ENCODE measurements at places on chromosomes 7 and 10.
A peak's percentile ranks its signal among the peaks of the same experiment; 100 is the strongest.

GRCh38 chr7:101754424-101755159 lies 62.8 kb upstream of the CUX1 start:
- DNase-seq: no peak

GRCh38 chr10:35913628-35914027 lies 271.5 kb upstream of the FZD8 start:
- DNase-seq: no peak

DNA sequence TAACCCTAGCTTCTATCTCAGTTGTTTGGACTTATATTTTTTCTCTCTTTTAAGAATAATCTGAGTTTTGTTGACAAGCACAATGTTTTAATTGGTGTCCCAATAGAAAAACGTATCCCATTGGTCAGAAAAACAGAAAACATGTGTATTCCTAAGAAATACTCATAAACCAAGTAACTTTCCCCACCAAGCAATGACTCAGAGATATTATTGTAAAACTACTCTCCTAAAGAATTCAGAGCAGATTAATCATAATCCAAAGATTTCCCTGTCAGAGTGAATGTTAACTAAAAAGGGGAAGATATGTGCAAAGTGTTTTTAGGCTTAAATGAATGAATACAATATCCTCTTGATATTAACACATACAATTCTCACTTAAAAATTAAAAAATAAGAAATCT lies 29.4 kb upstream of the MBL2 start:
- no peak for DNase-seq

DNA sequence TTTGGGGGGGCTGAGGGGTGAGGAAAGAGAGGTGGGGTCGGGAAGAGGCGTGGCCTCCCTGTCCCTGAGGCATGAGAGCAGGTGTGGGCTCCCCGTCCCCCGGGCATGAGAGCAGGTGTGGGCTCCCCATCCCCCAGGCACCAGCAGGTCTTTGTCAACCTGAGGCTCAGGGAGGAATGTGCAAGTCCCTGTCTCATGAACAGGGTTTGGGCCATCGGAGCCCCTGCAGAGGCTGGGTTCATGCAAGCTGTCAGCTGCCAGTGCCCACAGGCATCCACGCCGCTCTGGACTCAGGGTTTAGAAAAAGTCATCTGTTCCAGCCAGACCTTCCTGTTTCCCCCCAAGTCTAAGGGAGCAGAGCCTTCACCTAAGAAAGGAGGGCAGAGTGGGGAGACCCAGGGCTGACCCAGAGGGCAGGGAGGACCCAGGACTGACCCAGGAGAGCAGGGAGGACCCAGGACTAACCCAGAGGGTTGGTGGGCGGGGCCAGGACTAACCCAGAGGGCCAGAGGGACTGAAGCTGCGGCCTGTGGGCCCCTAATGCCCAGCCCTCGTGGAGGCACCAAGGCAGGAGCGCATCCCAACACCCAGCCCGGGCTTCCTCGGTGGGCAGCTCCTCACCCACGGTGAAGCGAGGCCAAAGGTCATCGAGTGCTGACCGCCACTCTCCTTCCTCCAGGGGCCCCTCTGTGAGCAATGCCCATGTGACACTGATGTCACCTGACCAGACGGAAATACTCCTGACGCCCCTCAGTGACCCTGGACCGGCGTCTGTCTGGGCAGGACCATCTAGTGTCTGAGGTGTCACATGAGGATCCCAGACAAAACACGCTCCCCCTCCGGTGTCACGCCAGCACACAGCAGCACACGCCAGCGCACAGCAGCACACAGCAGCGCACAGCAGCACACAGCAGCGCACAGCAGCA lies 28.9 kb upstream of the GPR146 start:
- DNase-seq: no peak

- no peak for DNase-seq
These were observed 139.5 kb downstream of the NRCAM start for GRCh38 chr7:108316708-108317107.

- no peak for DNase-seq
These were observed 293.0 kb upstream of the NPSR1 start for GRCh38 chr7:34365011-34365410.

DNA sequence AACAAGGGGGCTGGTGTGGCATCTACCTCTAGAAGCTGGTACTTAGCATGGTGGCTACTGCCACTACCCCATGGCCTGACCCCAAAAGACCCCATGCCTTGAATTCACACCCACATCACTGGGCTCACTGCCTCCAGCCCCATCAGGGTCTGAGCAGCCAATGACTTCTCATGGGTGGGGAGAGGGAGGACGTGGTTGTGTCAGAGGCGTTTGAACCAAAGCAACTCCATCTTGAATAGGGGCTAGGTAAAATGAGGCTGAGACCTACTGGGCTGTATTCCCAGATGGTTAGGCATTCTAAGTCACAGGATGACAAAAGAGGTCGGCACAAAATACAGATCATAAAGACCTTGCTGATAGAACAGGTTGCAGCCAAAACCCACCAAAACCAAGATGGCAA lies 15.2 kb downstream of the KCP start:
- no peak for DNase-seq

DNA sequence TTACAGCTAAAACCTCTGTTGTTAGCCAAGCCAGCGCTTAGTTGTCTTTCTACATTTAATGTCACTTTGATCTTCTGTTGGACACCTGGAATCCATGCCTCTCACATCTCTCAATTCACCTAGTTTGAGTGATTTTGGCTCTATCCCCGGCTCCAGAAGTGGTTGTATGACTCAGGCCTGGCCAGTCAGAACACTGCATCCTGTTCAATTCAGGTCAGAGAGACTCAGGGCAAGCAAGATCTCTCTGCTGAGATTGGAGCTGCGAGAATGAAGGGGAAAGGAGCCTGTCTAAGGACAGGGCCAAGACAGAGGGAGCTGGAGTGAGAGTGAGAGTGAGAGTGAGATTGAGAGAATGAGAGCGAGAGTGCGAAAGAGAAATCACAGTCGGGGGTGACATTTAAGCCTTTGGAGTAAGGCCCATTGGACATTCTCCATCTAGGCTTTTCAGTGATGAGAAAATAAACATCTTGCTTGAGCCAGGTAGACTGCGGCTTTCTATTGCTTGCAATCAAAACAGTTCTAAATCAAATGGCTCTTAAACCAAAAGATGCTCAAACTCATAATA lies 83.3 kb upstream of the DYNC1I1 start:
- no peak for DNase-seq

GRCh38 chr7:129501760-129502707 lies at the start of gene SMKR1:
TSS of gene SMKR1 (plus strand) at chr7:129502531. CDS start at chr7:129502825, 294 bp downstream.
- peak; percentile 88 for DNase-seq

- no peak for DNase-seq
These were observed 213.9 kb downstream of the CREB5 start for GRCh38 chr7:28626221-28626620.

DNA sequence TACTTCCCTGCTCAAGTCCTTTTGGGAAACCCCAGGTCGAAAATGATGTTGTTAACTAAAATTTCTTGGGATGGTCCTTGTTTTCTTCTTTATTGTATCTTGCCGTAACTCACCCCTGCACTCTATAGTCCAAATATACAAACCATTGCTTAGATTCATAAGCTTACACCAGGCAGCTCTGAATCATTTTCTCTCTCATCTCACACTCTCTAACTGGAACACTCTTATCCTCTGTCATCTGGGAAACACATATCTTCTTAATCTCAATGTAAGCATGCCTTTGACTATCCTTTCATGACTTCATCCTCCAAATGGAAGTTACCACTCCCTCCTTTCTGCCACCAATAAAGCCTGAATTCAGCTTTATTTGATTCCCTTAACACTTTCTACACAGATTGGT lies 175.8 kb upstream of the ANK3 start:
- no peak for DNase-seq

- no peak for DNase-seq
These were observed 119.9 kb downstream of the TFEC start for GRCh38 chr7:115910541-115911164.

- no peak for DNase-seq
These were observed 163.2 kb downstream of the TCF7L2 start for GRCh38 chr10:113113241-113113640.

GRCh38 chr10:75410132-75411005 lies 8.8 kb upstream of the ZNF503 start:
- no peak for DNase-seq

- peak; percentile 75 for DNase-seq
These were observed 1.1 kb downstream of the PPIA start for GRCh38 chr7:44797329-44798258.

- DNase-seq: no peak
These were observed 472.5 kb upstream of the SEMA3D start for GRCh38 chr7:85659364-85659763.

GRCh38 chr7:135177028-135177696 lies 6.7 kb upstream of the CYREN start:
- DNase-seq: no peak

GRCh38 chr10:5442990-5443370 lies 30.6 kb downstream of the NET1 start:
- no peak for DNase-seq

DNA sequence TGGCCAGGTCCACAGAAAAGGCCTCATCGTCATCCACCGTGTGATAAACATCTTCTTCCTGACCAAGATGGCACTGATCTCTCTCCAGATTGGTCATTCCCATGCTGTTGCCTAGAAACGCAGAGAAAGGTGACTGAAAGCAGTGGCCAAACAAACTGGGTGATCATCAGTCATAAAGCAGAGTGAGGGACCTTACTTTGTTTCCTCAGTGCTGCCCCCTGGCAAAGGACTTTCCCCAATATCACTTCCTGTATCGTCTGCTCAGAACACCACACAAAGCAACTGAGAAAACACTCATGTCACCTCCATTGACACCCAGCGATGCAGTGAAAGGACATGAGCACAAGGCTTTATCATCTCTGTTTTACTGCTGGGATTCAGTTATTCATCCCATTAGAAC lies 40.0 kb upstream of the TM9SF3 start:
- DNase-seq: peak; percentile 6

DNA sequence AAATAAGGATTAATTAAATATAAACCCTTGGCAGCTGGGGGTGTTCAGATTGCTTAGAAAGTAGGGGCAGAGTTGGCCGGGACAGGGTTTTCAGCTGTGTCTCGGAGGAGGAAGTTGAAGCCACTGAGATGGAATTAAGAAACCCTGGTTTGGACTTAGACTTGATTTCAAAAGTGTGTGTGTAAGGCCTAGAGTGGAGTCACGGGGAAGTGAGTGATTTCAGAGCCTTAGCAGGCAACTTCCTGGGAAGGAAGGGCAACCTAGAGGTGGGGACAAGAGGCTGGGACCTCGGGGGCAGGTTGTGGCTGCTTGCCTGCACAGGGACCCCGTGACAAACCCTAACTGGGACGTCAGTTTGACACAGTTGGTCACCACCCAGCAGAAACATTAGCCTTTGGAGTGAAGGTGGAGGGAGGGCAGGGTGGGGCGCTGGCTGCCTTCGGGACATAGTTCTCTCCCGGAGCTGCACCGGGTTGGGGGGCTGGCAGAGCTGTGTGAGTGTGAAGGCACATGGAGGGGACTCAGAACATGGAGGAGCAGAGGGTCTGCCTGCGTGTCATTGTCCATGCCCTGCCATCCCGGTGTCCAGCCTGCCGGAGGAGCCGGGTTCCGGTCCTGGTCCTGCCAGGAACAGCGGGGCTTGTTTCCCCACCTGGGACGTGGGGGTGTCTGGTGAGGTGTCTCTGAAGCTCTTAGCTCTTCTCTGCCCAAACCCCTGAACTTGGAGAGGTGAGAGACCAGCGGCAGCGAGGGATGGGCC lies 1.8 kb downstream of the BRI3 start:
- no peak for DNase-seq

- DNase-seq: no peak
These were observed 4.9 kb downstream of the SLC25A13 start for GRCh38 chr7:96316949-96317348.

GRCh38 chr10:100728928-100729861 lies 16.2 kb upstream of the PAX2 start:
- no peak for DNase-seq

GRCh38 chr7:112874909-112875308 lies 84.7 kb upstream of the TMEM168 start:
- DNase-seq: no peak

- DNase-seq: no peak
These were observed 56.3 kb downstream of the ASB13 start for GRCh38 chr10:5609952-5610616.

- no peak for DNase-seq
These were observed 13.5 kb downstream of the CREM start for GRCh38 chr10:35140126-35140525.

DNA sequence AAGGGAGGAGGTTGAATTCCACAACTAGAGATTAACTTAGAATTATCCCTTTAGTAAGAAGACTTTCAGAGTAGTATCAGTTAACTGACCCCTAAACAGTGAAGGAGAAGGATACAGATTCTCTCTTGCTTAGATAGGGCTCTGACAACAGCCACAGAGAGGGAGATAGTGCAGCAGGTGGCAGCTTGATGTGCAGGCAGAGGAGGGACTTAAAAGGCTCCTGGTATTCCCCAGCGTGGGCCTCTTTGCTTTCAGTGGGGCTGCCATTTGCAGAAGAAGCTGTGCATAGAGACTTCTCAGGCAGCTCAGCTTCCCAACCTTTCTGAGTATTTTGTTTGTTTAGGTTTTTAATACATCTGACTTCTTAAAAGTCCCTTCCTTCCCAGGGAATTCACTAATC lies 16.0 kb downstream of the FZD1 start:
- DNase-seq: no peak

- DNase-seq: no peak
These were observed 31.9 kb downstream of the PDSS1 start for GRCh38 chr10:26729395-26729794.

DNA sequence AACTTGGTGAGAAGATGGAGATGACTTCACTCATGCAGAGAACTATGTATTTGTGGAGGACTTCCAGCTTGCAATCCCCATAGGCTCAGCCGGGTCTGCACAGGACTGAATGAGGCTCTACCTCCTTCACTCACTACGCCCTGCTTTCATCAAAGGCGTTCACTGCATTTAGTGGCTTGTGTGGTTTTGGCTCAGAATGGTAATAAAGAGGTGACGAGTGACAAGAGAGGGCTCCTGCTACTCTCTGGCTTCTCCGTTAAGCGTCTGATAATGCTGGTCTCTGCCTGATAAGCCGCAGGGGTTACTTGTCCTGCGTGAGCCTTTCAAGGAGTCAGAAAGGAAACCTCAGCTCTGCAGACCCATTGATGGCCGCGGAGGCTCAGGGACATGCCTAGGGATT lies 343.4 kb downstream of the PRPF18 start:
- DNase-seq: peak; percentile 6

- no peak for DNase-seq
These were observed 10.1 kb upstream of the UNC5B start for GRCh38 chr10:71202314-71202713.

All from activated CD4-positive, alpha-beta T cell treated with anti-CD3 and anti-CD28 coated beads, Interleukin-2, amount 50 U/mL, for 4 hours (primary cell).